ENCODE measurements at places on chromosomes 3 and 15.

- DNase-seq = no peak
Measured at GRCh38 chr15:40796041-40796440, 10.8 kb upstream of the ZFYVE19 start.

- DNase-seq = no peak
Measured at GRCh38 chr3:126342211-126342610, 15.0 kb downstream of the KLF15 start.

- no peak for DNase-seq
Measured at GRCh38 chr3:45992133-45992729, 3.4 kb downstream of the FYCO1 start.

DNA sequence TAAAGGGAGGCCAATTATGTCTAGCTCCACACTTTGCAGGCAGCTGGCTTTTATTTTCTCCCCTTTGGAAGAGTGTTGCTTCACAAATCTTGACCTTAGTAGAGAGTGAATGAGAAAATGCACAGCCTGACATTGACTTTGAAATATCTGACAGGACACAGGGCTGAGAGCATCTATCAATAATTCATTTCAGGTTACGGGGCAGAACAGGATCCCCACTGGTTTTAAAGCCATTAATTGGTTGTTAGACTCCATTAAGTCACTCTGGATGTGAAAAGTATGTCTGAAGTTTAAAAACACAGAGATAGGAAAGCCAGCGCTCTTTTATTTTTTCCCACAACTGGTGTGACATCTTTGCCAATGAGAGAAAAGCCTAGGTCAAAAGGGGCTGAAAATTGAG lies 251.9 kb upstream of the TMC3 start:
- DNase-seq = no peak

DNA sequence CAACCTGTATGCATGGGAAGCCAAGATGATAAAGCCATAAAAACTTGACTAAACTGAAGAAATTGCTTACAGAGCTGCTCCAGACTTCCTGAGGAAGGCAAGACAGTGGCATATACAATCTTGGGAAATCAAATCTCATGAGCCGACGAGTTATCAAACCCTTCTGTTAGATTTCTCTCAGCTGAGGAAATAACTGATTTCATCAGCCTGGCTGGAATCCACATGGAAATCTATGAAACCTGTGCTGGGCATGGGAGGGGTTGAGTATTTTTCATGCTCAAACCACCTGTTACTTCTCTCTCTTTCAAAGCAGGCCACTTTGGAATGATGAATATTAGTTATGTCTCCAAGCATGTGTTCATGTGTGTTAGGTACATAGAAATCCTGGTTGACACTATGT lies 727.7 kb downstream of the FHIT start:
- no peak for DNase-seq

GRCh38 chr3:106566277-106566676 lies 697.5 kb upstream of the CBLB start:
- DNase-seq = no peak

DNA sequence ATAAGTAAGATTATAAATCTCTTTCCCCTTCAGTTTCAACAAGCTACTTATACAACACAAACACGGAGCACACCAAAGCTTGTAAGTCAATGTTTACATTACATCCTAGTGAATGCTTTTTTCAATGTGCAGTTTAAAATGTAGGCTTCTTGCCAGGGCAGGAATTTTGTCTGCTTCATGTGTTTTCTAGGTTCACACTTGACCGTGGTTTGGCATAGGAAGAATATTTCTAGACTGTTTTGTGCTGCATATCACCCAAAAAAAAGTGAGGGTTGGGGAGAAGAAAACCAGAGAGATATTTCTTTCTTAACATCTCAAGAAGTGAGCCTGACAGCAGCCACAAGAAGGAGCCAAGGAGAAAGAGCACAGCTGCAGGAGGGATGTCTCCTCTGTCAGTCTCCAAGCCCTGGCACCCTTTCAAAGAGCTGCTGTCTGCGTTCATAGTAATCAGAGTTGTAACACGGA lies 255.8 kb downstream of the MEIS2 start:
- no peak for DNase-seq

GRCh38 chr3:5282703-5283102 lies 95.2 kb downstream of the EDEM1 start:
- no peak for DNase-seq

DNA sequence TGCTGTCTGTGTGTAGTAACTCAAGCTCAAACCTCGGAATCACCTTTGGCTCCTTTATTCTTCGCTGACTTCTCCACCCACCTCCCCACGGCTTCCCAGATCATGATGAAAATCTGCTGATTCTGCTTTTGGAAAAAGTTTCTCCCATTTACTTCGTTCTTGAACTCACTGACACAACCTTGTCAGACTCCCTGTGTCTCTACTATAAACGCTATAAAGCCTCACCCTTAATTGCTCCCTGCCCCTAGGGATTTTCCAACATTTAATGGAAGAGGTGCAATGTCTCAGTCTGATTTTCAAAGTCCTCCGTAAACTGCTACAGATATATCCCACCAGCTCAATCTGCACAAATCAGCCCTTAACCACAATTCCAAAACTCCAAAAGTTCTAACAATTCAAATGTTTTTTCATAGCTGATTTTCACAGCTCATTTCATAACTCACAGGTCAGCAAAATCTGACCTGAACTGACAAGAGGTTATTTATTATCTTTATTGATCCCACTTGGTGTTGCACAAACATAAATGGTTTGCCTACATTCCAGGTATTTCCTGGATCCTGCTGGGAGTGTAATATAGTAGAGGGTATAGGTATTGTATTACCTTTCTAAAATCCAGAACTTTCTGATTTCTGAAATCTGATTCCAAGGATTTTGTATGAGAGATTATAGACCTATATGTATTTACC lies 129.4 kb downstream of the PLD1 start:
- DNase-seq = no peak

DNA sequence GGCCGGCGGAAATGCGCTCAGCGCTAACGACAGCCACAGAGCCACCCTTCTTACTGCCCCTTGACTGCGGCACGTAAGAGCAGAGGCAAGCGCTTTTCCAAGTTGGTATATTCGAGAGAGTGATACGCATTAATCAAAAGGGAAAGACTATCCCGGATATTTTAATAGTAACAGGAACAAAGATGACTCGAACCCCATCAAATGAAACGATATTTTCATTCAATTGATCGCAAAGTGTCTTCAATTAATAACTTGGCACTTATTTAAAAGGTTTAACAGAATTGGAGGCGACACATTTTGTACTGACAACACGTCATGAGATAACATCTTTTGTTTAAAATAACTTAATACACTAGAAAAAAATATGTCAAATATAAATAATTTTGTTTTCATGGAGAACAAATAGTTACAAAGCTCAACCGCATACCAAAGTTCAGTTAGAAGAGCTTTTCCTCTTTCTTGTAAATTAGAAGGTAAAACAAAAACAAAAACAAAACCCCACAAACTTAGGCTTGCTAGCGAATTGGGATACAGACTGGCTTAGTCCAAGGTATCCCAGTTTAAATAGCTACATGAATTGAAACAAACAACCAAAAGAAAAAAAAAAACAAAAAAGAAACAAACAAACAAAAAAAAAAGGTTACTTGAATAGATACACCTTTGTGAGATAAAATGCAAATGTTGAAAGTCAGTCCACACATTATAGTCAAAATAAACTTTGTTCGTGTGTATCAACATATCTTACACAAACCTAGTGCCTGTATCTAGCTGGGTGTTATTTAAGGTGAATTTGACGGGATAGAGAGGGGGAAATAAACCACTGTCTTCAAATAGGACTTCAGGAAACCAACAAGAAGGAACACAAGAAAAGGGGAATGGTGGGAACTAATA lies 10.2 kb downstream of the SHOX2 start:
- DNase-seq = no peak

- DNase-seq = no peak
Measured at GRCh38 chr15:101554115-101554915, 64.8 kb upstream of the PCSK6 start.

- DNase-seq = no peak
Measured at GRCh38 chr3:156727519-156728205, 53.3 kb downstream of the TIPARP start.

DNA sequence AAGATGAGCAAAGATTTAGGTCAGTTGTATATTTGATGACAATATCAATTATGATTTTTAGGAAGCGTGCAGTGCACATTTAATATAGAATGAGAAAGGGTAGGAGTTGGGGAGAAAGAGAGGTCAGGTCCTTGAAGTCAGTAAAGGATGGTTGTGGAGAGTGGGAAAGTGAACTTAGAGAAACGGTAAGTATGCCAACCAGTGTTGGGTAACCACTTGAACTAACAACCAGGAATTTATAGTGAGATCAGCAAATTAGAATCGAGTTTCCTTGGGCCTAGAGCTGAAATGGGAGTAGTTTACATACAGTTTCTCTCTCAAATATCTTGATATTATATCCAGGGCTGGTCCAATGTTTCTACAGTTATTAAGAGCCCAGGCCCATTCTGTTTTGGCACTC lies 188.5 kb upstream of the RBMS3 start:
- no peak for DNase-seq

GRCh38 chr3:61450866-61451265 lies 110.5 kb upstream of the PTPRG start:
- no peak for DNase-seq

DNA sequence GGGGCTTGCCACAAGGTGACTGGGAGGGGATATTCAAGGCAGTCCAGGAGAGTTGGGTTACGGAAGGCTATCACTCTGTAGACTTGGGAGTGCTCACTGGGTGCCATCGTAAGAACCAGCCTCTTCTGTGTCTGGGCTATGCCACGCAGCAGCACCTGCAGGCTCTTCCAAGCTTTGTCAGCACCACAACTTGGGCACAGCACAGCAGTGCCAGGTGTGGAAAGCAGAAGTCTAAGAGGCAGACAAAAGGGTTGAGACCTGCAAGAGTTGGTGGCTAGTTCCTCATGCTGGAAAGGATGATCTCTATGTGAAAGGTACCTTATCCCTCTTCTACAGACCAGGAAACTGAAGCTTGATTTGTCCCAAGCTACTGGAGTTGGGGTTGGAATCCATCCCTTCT lies 15.8 kb downstream of the CX3CR1 start:
- no peak for DNase-seq

DNA sequence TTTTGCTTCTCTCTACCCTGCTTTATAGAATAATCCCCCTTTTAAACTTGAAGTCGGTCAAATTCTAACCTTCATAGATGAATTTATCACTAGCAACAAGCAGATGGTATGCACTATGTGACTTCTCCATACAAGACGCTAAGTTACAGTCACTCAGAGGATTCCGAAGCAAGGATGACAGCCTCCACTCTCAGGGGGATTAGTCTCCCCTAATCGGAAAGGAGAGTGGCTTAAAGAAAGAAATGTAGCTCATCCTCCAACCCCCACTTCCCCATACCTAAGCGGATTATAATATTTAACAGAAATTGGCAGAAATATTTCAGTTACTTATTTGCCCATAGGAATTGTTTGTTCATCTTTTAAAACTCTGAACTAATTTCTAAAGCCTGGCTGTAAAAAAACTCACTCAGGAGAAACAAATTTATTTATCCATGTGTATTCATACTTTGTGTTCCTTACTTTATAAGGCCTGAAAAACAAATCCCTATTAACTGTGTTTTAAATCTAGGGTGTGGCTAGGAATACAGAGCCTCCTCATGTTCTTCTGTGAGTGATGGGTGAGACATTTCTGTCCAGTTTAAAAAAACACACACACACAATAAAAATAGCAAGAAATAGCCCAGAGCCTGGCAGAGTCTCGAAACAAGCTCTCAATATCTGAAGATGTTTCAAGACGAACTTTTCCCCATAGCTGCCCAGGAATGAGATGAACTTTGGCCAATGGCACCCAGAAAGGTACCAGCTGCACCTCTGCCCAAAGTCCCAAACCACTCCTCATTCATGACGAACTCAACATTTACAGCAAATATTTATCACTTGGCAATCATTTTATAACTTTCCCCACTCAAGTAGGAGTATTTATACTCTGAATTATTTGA lies 18.7 kb downstream of the SIAH2 start:
- DNase-seq = no peak

- no peak for DNase-seq
Measured at GRCh38 chr15:65363306-65363705, 14.5 kb downstream of the IGDCC3 start.

GRCh38 chr3:98504539-98504938 lies 7.1 kb downstream of the OR5K2 start:
- no peak for DNase-seq

GRCh38 chr3:13307041-13307440 lies 113.1 kb downstream of the NUP210 start:
- no peak for DNase-seq

- DNase-seq = no peak
Measured at GRCh38 chr3:184395320-184395660, 15.4 kb downstream of the CHRD start.

GRCh38 chr3:156811089-156811862 lies 14.9 kb upstream of the LEKR1 start:
- DNase-seq = peak; percentile 58

DNA sequence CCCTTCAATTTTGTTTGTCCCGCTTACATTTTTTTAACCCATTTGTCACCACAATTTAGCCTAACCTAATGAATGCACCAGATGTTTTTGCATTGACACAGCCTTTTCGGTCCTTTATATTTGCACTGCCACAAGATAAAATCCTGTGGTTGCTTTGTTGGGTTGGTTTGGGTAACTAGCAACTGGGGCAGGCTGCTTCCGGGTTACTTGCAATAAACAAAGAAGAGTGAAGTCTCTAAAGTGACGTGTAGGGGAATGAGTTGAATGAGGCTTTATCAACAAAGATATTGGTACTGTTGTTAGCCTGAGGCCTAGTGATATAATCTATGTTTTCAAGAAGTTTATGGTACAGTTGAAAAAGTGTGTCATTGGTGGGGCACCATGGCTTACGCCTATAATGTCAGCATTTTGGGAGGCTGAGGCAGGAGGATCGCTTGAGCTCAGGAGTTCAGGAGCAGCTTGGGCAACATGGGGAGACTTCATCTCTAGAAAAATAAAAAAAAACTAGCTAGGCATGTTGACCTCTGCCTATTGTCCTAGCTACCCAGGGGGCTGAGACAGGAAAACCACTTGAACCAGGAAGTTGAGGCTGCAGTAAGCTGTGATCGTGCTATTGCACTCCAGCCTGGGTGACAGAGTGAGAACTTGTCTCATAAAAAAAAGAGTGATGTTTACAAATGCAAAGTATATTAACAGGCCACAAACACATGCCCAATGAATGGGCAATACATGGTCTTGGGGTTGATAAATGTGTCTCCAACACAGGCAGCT lies 121.8 kb downstream of the OXSM start:
- DNase-seq = no peak

DNA sequence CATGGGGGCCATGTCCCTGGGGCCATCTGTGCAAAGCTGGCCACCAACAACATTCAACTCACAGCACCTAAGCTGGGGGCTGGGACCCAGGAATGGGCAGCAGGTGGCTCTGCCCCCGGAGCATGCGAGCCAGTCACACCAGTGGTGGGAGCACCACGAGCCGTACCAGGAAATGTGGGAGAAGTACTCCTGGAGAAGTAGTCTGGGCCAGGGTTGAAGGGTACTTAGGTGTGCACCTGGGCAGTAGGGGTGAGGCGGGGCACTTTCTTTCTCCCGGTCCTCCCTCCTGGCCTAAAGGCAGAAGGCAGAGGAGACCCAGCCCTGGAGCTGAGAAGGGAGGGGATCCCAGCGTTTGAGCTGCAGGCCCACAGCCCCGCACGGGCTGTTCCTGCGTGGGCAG lies 94.2 kb downstream of the PLXNA1 start:
- no peak for DNase-seq

- peak; percentile 97 for DNase-seq
Measured at GRCh38 chr15:59299929-59300617, 72.6 kb downstream of the MYO1E start.

All from GM04504 (cell line).